ENCODE measurements at places on chromosomes 2 and 18.
A peak's percentile ranks its signal among the peaks of the same experiment; 100 is the strongest.

- peak; percentile 38 for DNase-seq
Observed at GRCh38 chr18:3603421-3604234, 153.7 kb downstream of the TGIF1 start.

- DNase-seq = no peak
Observed at GRCh38 chr2:74498500-74499266, 720 bp downstream of the LBX2 start.

DNA sequence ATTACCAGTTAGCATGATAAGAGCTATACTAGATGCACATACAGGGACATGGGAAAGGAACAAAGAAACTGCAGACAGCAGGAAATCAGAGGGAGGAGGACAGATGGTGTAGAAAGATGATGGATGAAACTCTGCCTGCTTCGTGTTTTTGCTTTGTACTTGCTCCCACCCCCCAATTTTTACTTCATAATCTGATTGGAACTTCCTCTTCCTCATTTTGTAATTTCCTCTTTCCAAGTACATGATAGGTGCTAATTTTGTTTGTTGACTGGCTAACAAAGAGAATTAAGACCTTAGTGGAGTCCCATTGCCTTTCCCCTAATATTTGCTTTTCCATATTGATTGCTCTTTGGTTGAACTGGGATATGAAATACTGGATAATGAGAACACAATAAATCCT, 76.0 kb upstream of the PELI1 start:
- DNase-seq = no peak

- no peak for DNase-seq
Observed at GRCh38 chr2:46284796-46285195, 12.4 kb upstream of the EPAS1 start.

DNA sequence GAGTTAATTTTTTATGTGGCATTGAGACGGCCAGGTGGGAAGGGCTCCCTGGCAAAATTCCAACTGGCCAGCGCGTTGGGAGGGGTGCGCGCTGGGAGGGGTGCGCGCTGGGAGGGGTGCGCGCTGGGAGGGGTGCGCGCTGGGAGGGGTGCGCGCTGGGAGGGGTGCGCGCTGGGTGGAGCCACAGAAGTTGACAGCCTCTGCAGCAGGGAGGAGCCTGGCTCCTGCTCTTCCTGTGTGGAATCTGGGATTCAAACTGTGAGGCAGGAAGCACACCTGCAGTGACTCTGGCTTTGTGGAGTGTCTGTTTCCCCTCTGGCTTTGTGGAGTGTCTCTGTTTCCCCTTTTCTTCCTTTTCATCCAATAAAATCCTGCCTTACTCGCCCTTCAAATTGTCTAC, 147.9 kb upstream of the CBLN2 start:
- DNase-seq = no peak

DNA sequence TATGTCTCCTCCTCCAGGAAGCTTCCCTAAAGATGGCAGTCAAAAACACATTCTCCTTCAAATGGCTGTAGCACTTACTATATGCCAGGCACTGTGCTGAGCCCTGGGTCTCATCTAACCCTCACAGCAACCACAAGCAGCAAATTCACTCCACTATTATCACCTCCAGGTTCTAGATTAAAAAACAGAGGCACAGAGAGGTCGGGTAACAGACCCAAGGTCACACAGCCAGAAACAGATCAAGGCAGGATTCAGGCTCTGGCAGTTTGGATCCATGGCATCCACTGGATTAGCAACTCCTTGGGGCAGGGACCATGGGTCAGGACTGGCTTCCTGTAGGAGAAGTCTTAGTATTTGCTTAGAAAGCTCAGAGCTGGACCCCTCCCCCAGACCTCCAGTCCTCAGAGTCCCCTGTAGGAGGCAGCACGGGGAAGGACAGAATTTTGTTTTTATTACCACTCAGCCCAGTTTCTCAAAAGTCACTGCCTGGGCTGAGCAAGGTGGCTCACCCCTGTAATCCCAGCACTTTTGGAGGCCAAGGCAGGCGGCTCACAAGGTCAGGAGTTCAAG, 34.4 kb downstream of the ZFP36L2 start:
- DNase-seq = peak; percentile 22

DNA sequence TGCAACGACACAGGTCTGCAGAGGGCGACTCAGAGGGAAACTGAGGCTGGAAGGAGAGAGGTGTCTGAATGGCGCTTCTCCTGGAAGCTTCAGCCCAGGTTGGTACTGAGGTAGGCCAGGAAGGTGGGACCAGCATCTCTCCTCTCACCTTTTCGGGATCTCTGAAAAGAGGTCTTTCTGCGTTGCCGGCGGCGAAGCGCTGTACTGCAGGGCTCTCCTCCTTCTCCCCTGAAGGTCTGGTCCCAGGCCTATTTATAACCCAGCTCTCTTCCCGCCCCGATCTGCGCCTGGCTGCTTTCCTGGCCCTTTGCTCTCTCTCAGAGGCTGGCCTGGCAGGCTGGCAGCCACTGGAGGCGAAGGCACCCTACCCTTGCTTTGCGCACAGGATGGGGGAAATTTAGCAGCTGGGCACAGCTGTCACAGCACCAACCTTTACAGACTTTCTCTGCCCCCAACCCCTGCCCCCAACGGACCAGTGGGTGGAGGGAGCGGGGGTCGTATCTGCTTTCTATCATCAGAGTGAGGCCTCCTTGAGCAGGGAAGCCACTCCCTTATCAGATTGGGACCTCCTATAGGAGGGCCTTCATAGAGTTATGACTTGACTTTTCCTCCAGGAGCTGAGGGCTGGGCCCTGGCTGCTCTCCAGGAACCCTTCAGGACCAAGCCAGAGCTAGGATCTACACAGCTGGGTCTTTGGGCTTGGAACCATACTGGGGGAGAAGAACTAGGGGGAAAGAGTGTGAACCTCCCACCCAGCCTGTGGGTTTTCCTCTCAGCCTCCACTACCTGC, 1.1 kb downstream of the DYSF start:
- peak; percentile 87 for DNase-seq

- peak; percentile 82 for DNase-seq
Observed at GRCh38 chr18:7038330-7038851, 79.2 kb downstream of the LAMA1 start.

DNA sequence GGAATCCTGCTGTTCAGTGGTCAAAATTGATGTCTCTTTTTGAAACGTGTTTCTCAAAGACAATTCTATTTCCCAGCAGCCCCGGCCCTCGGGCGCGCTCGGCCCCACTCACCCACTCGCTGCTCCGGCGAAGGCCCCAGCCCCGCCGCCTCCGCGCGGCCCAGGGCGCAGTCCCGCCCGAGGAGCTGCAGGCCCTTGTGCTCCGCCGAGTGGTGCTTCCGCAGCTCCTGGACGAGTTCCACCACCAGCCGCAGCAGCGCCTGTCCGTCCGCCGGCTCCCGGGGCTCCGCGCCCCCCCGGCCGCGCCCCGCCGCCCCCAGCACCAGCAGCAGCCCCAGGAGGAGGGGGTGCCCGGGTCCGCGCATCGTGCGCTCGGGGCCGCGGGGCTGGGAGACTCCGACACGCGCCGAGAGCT, 413 bp downstream of the ALKAL2 start:
- peak; percentile 63 for DNase-seq

GRCh38 chr2:169114056-169114455, 44.7 kb downstream of the DHRS9 start:
- DNase-seq = no peak

- no peak for DNase-seq
Observed at GRCh38 chr2:85468704-85469349, 50.3 kb downstream of the SH2D6 start.

- no peak for DNase-seq
Observed at GRCh38 chr2:119488245-119489214, 35.8 kb downstream of the SCTR start.

DNA sequence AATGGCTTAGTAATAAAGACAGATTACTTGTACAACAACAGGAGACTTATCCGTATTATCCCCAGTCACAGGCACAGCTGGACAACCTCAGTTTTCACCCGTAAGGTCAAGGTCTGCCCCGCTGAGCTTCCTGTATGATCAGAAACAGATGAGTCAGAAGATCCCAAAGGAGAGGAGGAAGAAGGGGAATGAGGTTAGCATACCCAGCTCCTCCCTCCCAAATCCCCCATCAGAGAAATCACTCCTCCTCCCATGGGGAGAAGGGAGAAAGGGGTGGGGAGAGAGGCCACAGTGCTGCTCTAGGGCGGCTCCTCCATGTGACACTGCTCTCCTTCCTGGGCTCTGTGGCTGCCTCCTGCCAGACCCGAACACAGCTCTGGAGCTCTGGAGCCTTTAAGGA, 53.8 kb upstream of the SPTBN1 start:
- DNase-seq = peak; percentile 82

GRCh38 chr2:68374184-68374583, 9.1 kb downstream of the PLEK start:
- DNase-seq = no peak

DNA sequence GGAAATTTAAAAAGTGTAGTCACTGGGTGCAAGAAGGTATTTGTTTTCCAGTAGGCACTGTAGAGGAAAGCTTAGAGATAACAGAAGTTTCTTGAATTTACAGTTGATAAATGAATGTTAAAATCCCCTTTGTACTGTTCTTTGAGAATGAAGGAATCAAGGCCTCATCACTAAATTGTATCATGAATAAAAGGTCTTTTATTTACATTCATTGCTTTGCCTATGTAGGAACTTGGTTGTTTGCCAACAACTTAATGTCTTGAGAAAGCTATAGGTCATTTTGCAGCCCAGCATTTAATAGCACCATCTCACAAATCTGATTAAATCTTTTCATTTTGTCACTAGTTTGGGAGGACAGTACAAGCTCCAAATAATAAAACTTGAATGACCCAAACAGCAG, 213.9 kb upstream of the ITGA4 start:
- no peak for DNase-seq

DNA sequence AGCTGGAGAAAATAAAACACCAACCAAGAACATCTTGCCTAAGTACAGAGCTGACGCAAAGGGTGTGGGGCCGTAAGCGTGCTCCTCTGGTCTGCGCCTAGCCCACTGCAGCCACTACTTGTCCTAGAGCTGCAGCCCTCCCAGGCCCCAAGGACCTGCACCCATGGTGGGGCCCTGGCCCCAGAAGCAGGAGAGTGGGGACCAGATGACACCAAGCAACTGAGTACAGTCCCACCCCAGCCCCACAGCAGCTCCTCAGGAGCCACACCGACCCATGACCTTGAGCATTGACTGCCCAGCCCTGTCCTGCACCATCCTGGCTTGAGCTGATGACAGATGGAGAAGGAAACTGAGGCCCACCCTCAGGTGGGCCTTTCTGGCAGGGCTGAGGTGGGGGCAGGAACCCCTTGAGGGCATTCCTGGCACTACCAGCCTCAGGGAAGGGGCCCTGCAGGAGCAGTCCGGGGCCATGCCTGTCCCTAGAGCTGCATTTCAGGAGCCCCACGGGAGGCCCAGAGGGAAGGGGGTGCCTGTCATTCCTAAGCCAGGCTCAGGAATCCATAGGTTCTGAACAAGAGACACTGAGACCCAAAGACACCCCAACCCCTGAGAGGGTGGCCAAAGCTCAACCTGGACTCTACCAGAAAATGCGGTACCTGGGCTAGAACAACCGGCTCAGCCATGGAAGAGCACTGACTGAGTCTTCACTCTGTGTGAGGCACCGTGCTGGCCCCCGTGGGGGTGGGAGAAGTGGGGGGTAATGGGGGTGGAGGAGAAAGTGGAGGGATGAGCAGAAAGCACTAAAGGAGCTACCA, 4.9 kb downstream of the KIF1A start:
- DNase-seq = no peak

DNA sequence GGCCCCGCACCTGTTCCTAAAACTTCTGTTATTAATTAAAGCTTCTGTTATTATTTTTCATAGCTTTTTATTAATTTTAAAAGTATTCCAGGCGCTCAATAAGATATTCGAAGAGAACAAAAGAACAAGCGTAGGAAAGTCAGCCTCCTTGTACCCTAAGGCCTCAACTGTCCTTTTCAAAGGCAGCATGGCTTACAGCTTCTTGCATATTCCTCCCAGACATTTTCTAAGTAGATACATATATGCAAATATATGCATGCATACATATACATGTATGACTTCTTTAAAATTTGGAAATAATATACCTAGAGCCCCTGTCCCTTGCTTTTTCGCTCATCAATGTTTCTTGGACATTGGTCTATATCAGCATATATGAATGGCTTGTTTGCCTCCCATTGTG, 12.3 kb downstream of the GPR55 start:
- no peak for DNase-seq

GRCh38 chr2:85110991-85111560, 22.1 kb upstream of the TCF7L1 start:
- no peak for DNase-seq

DNA sequence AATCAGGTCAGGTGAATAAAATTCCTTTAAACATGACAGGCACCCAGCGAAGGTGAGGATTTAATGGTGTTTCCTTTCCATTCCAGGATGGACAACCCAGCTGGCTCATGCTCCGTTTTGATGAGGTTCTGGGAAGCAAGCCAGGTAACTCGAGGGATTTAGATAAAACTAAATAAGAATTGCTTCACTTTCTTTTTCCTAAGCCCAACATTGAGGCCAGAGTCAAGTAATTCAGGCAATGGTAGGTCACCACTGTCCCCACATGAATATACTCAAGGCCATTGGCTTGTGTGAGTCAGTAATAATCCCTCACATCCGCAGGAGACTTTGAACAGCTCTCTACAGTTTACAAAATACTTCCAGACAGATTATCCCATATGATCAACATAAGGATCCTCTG, 16.2 kb upstream of the LRATD1 start:
- DNase-seq = no peak

GRCh38 chr2:68709421-68709911, 25.1 kb upstream of the ARHGAP25 start:
- no peak for DNase-seq

DNA sequence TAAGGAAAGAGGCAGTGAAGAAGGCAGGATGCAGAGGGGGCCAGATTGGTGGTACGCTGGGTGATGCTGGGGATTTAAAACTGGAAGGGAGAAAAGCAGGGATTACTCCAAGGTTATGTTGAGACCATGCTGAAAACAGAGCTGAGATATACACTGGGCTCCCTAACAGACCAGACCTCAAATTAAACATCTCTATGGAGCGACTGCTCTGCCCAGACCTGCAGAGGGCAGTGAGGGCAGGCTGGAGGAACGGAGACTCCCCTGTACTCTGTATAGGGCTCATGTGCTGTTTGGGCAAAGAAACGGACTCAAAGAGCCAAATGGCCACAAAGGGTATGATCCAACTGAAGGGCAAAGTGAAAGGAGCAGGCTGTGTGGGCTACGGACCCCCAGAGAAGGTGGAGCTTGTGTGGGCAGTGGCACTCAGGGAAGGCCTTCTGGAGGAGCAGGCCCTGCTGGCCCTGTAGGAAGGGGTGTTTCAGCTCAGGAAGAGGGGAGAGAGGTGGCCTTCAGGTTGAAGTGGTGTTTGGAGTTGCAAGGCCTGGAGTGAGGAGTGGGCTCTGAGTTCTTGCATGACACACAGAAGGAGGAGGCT, 4.8 kb upstream of the CELF4 start:
- DNase-seq = no peak

GRCh38 chr2:674321-674985, 2.8 kb downstream of the TMEM18 start:
- no peak for DNase-seq

- no peak for DNase-seq
Observed at GRCh38 chr2:211730215-211730614, 808.4 kb downstream of the ERBB4 start.

GRCh38 chr2:137021763-137022162, 256.4 kb downstream of the THSD7B start:
- no peak for DNase-seq

Data from right cardiac atrium (tissue), 5 donors.